ENCODE measurements at places on chromosomes 4 and X.

GRCh38 chr4:160869899-160870298, 1293.9 kb downstream of the FSTL5 start:
- DNase-seq, result no peak

DNA sequence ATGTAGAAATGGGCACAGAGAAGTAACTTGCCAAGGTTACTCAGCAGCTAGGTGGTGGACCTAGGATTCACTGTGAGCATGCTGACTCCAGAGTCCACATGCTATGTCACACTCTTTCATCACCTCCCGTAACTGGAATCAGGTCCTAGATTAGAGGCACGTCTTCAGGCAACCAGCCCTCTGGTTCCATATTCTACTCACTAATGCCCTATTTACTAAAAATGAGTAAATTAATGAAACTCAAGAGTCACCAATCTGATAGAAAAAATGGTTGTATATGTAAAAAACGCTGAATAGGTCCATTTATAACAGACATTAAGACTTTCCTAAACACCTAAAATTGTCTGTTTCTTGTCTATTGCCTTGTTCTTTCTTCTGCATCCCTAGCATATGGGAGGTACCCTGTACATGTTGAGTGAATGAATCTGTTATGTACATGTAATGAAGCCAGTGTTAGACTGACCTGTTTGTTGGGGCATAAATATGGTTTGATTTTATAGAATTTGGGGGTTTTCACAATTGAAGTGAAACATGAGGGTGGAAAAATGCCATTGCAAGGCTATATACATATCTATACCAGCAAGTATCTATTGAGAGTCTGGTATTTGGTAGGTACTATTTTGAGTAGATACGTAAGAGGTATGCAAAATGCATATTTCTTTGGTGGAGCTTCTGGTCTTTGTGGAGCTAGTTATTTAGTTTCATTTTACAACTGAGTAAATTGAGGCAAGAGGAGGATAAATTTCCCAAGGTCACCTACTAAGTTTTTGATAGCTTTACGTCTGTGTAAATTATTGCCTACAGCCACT, 7.5 kb upstream of the RUFY3 start:
- no peak for DNase-seq

DNA sequence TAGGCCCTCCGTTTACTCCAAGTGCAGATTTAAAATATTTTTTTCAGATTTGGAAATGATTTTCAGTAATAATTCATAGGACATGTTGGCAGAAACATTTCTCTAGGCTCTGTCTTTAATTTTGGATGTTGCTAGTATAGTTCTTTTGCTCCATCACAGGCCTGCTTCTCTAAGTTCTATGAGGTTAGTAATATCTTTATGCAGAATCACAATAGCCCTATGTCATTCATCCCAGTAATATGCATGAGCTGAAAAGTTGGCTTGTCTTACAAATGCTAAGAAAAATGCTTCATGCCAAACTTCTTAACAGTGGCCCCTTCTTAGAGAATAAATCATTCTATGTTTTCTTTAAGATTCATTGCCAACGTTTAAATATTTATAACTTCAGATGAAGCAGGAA, 148.3 kb upstream of the TLL1 start:
- DNase-seq, result no peak

DNA sequence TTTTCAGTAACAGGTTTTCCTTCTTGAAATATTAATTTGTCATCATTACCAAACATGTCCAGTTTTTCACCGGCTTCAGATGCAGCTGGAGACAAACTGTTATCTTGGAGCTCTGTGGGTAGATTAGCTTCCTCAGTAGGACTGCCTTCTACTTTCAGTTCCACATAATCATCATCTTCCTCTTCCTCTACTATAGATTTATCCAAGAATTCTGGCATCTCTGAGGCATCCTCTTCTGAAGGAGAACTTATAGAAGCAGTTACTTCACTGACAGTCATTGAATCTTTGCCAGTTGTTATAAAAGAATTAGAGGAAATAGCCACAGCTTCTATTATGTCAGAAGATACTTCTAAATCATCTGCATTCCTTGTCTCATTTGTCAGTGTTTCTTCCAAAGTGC, 162.9 kb downstream of the LRBA start:
- no peak for DNase-seq

- no peak for DNase-seq
Observed at GRCh38 chr4:7189475-7190277, 2.7 kb upstream of the SORCS2 start.

- no peak for DNase-seq
Observed at GRCh38 chrX:19805046-19805690, 82.2 kb downstream of the SH3KBP1 start.

DNA sequence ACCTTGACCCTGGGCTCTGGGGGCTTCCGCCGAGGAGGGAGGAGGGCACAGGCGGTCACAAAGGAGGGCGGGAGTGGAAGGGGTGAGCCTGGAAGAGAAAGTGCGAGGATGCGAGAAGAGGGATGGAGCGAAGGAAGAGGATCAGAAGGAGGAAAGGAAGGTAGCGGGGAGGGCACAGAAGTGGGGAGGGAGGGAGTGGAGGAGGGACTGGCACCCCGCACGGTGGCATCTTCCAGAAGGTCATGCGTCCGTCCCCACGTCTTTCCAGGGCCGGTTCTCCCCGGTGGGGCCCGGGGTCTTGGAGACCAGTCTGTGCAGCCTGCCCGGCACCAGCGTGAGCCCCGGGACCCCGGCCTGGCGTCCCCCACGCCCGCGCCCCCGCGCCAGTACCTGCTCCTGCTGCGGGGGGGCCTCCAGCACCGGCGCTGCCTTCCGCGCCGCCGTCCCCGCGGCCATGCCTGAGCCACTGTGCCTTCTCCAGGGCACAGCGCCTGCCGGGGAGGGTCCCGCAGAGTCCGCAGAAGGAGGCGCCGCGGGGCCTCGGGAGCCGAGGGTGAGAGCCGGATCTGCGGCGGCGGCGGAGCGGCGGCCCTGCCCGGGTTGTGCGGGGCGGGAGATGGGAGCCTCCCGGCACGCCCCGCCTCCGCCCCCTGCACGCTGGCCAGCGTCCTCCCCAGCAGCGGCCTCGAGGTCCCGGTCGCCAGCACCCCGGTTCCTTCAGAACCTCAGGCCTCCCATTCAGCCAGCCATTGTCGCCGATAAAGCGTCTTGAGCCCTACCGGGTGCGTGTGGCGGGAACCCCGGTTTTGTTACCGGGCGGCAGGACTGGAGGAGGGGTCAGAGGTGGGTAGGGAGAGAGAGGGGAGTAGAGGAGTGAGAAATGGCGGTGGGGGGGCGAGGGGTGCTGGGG, at the start of gene RNF175:
Gene RNF175, minus strand, starts transcription at position 618 of the 910 bp plus-strand sequence. Its CDS starts 162 bp downstream, at position 456.
- DNase-seq, result peak; percentile 12

DNA sequence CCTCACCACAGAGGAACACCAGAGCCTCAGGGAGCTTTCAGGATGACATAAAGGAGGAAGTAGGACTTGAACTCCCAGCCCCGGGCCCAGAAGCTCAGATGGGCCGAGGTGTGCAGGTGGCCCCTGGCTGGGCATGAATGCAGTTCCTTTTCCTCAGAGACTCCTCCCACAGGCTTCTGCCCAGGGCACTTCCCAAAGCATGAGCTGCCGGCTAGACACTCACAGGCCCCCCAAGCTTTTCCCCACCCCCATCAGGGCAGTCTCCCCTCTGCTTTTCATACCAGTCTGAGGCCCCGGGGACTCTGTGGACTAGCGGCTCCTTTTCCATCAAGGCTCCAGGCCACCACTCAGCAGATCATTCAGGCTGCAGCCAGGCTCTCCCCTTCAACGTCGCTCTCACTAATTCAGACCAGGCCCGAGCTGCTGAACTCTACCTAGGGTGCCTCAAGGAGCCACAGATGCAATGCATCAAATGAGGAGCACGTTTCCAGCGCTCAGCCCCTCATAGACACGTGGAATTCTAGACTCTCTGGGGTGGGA, 36.9 kb downstream of the HMX1 start:
- no peak for DNase-seq

GRCh38 chr4:42152507-42153504, at the start of gene BEND4:
Gene BEND4 (minus strand): TSS chr4:42152655. CDS start chr4:42152143, 512 bp downstream.
- DNase-seq, result no peak

GRCh38 chrX:24482823-24483415, 17.8 kb downstream of the PDK3 start:
- no peak for DNase-seq

DNA sequence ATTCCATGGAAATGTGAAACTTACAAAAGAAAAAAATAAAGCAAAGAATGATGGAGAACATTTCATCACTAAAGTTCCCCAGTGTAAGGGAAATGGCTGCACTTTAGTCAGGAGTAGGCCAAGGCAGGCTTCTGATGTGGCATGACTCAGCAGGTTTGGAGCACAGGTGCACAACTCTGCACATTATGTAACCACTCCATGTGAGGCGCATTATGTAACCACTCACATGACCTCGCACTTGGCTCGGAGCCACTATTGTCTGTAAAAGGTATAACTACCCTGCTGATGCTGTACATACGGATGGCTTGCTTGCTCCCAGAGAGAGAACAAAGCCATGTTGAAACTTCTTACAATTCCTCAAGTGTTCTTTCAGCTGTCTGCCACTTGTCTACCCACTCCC, 727.6 kb downstream of the TRAM1L1 start:
- DNase-seq, result no peak

- DNase-seq, result no peak
Observed at GRCh38 chr4:173426064-173426463, 27.1 kb upstream of the SCRG1 start.

DNA sequence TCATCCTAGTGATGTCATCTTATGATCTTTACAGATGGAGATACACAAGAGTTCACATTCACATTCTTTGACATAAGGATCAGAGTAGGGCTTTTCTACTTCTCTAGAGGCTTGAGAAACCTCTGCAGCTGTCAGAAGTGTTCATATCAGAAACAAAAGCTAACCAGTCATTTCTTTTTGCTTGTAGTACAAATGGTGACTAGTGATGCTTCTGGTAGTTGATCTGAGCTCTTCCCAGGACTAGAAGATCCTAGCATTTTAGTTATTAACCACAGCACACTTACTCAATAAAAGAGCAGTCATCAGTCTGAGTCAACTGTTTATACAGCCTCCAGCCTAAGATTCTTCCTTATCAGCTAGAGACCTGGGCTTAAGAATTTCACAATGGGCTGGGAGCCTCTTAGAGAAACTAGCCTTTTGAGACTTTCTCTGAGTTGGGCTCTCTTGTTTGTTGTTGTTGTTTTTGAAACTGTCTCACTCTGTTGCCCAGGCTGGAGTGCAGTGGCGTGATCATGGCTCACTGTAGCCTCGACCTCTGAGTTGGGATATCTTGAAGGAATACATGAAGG, 84.1 kb downstream of the TMEM164 start:
- no peak for DNase-seq

GRCh38 chr4:6532658-6533057, 42.3 kb upstream of the MAN2B2 start:
- DNase-seq, result no peak

DNA sequence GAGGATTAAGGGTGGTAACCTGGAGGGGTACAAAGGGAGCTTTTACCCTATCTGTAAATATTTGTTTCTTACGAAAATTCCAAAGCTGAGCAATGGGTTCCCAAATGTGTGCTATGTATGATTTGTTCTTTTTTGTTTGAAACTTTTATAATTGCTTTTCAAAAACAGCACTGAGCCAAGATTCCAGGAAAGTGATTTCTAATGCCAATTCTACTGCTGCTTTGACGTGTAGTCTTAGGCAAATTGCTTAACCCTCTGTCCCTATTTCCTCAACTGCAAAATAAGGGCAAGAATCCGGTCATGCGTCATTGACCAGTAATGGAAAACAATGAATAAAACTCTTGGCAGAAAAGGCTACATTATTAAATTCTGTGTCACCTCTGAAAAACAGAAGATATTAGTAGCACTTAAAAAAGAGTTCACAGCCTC, 454.7 kb downstream of the IL15 start:
- DNase-seq, result no peak
